ENCODE measurements at places on chromosomes 13 and 19.

DNA sequence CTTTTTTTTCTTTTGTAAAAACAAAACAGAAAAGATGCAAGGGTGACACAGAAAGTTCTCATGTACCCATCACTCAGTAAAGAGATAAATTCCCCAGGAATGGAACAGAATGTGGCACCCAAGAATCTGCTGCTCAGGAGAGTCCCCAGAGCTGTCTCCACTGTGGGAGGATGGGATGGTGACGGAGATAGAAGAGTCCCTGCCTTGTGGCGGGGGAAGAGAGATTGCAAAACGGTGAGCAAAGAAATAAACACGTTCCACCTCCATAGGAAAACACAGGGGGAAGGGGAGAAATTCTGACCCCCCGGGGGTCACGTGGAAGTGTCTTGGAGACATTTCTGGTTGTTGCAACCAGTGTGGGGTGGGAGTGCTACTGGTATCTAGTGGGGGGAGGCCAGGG is 76.4 kb downstream of the INSR start:
- DNase-seq = no peak

DNA sequence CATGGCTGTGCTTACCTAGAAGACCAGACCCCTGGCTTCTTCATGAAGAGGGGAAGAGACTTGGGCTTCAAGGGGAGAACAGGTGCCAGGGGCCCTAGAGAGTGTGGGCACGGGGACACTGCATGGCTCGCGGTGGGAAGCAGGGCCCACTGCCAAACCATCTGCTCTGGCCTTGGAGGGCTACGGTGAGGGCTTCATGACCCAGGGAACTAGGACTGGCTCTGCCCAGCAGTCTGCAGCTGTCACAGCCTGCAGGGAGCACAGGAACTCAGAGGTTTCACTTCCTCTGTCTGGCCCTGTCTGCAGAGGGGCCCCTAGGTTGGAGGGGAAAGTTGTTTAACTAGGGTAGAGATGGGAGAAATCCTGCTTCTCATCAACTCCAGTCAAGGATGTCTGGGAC is 4.3 kb downstream of the ERCC1 start:
- no peak for DNase-seq

DNA sequence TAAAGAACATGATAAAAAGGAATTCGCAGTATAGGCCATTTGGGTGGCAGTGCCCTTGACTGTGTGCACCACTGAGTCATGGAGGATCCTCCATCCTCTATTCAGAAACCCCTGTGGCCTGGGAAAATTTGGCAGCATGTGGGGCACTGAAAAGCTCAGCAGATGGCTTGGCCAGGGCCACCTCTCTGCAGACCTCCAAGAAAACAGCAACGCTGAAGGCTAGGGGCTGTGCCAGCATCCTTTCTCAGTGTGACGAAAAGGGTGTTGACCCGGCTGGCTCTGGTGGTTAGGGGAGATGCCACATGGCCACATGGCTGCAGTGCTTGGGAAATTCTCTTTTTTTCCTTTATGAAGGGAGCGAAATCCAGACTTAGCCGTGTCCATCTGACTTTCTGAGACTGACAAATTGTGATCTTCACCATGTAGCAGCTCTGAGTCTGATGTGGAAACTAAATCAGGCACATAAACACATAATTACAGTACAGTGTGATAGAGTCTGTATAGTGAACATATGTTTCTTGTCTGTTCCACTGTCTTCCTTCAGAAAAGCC is 178.0 kb downstream of the KCTD12 start:
- no peak for DNase-seq

GRCh38 chr19:5804516-5805461 is at the start of gene NRTN:
Gene NRTN (plus strand): TSS chr19:5805067. CDS start chr19:5824166, 19,099 bp downstream.
- DNase-seq = no peak

- DNase-seq = no peak
Observed at GRCh38 chr19:17332677-17333581, 1.7 kb downstream of the ANO8 start.

- no peak for DNase-seq
Observed at GRCh38 chr13:42001580-42001979, 40.7 kb upstream of the VWA8 start.

- DNase-seq = no peak
Observed at GRCh38 chr13:48510698-48511097, 22.2 kb downstream of the RCBTB2 start.

DNA sequence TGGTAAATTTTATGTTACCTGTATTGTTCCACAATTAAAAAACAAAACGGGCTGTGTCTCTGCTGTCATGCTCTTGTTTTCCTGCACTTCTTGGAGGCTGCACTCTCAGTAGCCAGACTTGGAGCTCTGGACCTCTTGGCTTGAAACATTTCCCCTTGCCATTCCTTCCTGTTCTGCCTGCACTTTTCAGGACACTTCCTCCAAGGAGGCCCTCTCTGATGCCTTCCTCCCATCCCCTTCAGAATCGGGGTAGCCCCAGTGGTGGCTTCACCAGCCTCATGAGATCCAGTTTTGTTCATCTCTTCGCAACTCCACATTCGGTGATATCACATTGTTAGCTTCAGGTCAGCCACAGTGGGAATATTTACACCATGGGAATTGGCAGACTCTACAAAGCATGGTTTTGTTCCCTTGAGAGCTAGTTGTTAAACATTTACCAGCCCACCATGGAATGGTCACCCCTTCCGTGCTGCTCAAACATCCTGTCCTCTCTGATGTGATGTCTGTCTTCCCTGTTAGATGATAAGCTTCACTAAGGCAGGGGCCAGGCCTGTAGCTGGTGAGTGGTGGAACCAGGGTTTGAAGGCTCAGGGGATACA is 40.2 kb upstream of the PEG3 start:
- no peak for DNase-seq

GRCh38 chr19:48271531-48272151 is 1.8 kb downstream of the ZNF114 start:
- DNase-seq = no peak

DNA sequence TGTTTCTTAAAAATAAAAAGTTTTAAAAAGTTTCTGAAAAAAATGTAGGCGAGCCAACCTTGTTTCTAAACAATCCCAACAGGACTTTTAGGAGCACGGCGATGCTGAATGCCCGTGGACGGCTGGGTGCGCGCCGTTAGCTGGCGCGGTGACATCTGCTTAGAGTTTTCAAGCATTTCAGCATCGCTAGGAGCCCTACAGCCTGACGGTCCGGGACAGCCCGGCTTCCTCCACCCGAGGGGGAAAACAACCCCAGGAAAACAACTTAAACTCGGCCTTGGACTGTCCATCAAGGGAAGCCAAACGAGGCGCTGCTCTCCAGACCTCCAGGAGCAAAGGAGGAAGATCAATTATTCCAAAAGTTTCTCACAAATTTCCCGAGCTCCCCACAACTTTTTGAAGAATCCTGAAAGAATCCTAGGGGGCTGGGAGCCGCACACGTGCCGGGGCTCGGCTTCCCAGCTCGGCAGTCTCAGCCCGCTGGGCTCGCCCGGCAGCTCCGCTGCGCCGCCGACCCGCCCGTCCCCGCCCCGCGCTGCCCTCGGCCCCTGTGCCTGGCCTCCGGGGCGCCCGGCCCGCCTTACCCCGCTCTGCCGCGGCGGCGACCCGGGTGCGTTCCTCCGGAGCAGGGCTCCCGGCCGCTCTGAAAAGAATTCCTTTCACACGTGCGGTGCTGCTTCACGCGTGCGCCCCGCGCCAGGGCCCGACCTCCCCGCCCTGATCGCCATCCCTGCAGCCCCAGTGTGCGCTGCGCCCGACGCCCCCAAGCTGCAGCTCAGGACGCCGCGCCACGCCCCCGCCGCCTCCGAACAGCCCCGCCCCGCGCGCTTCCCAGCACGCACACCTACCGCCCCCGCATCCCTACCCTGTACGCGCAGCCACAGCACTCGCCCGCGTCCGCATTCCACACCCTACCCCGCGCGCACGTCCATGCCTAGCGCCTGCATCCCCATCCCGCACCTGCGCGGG is at the start of gene GJA3:
Gene GJA3 (minus strand): TSS at position 747 of the 969 bp plus-strand sequence. CDS start 17,764 bp downstream, outside the sequence.
- no peak for DNase-seq

DNA sequence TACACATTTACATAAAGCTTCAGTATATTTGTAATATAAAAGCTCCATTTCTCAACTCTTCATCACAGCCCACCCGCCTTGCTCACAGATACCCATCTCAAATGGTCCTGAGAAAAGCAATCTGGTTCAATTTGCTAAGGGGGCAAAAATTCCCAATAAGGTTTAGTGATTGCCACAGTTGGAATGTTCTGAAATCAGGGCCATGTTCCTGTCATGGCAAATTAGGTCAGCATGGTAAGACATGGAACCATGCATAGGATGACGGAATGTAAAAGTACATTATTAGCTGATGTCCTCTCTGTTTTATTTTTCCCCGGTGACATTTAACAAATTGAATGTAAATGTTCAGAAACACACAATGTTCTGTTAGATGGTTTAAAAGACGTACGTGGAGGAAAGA is 274.3 kb downstream of the MZT1 start:
- no peak for DNase-seq

GRCh38 chr13:35216131-35216530 is 260.4 kb downstream of the MAB21L1 start:
- DNase-seq = no peak

GRCh38 chr19:6324757-6325156 is 8.7 kb downstream of the ACER1 start:
- no peak for DNase-seq

- no peak for DNase-seq
Observed at GRCh38 chr13:110676595-110677587, 29.0 kb downstream of the CARS2 start.

DNA sequence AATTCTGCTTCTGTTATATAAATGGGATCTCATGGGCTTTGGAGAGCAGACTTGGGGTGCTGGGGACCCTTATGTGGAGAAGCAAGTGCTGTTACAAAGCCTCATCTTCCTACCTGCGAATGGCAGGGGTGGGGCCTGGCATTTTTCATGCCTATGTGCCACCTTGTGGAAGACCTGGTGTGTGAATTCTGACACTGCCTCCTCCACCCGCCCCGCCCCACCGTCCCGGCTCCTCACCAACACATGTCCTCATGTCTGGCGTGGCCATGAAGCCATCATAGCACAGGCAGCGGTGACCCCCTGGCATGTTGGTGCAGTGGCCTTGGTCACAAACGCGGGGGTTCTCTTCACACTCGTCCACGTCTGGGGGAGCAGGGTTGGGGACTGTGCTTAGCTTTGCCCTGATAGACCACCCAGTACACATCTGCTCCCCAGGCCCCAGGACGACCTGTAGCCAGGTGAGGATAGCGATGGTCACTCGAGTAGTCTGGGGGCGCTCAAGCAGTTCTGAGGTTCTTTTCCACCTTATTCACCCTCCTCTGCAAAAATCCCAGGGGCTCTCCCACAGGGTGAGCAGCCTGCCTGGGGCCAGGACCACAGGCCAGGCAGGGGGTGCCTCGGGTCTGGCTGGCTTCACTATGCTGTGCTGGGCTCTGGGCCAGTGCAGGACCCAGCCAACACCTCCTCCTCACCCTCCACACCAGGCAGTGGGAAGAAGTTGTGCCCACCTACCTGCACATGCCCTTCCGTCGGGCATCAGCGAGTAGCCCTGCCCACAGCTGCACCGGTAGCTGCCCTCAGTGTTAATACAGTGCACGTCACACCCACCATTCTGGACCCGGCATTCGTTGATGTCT is 32.7 kb downstream of the FBN3 start:
- no peak for DNase-seq

GRCh38 chr13:113753171-113753570 is 5.9 kb upstream of the TMEM255B start:
- no peak for DNase-seq

DNA sequence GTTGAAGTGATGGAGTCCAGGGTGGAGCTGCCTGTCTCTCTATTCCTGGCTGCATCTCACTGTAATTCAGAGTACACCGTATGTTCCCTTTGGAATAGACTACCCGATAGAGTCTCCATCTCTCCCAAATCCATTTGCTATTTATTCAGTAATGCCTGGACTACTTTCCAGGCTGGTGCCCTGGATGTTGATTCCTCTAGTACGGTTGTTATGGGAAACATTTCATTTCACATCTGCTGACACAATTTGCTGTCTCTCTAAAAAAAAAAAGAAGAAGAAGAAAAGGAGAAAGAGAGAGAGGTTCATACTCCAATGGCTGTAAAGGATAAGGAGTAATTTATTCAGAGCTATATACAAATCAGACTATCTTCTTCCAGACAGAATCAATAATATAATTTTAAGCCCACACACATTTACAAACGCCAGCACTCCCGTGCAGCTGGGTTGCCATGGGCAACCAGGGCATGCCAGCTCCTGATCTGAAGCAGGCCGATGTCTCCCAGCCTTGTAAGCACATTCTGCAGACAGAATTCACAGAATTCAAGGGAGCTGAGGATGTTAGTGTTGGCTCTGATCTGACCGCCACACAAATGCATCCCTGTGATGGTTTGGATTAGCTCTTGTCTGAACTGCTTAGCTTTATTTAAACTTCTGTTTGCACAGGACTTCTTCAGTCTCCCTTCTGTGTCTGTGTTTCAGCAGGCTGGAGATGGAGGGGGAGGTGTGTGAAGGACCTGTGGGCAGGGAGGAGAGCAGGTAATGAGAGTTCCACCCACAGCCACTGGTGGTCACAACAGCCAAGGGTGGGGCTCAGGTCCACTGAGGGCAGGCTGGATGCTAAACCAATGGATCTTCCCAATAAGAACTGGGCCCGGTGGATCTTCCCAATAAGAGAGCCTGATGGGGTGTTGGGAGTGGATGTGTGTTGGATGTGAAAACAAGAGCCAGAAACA is 66.0 kb downstream of the TEX26 start:
- no peak for DNase-seq

- DNase-seq = no peak
Observed at GRCh38 chr19:18588611-18589379, at the start of gene REX1BD. Gene REX1BD (plus strand): TSS chr19:18588798. CDS start chr19:18588802, 4 bp downstream.

GRCh38 chr19:49843265-49843664 is 7.7 kb upstream of the PTOV1 start:
- DNase-seq = no peak

- no peak for DNase-seq
Observed at GRCh38 chr13:34883396-34883795, 58.7 kb upstream of the NBEA start.

- no peak for DNase-seq
Observed at GRCh38 chr13:51225029-51225428, 2.8 kb downstream of the FAM124A start.

DNA sequence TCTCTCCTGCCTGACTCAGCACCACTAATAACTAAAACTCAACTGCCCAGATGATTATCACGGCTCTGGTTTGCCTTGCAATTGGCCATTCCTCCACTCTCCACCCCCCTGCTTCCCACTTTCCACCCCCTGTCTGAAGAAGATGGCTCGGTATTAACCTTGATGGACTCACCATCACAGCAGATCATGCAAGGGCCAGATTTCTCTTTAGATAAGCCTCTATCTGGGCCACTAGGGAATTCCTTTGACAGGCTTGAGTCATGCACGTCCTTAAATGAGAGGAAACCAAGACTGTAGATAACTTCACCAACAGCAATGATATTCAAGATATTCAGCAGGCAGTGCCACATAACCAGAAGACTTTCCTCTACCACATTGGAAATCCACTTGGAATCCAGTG is 131.1 kb upstream of the NBEA start:
- no peak for DNase-seq

GRCh38 chr19:37928527-37929286 is 21.7 kb downstream of the SIPA1L3 start:
- no peak for DNase-seq
